NCI-H1092 treated with DMSO at 0.1 percent for 48 hours (cell line): ENCODE measurements at places on chromosomes 6 and 20.

GRCh38 chr6:153511896-153512496 is 380.9 kb upstream of the RGS17 start:
- peak; percentile 2 for DNase-seq

DNA sequence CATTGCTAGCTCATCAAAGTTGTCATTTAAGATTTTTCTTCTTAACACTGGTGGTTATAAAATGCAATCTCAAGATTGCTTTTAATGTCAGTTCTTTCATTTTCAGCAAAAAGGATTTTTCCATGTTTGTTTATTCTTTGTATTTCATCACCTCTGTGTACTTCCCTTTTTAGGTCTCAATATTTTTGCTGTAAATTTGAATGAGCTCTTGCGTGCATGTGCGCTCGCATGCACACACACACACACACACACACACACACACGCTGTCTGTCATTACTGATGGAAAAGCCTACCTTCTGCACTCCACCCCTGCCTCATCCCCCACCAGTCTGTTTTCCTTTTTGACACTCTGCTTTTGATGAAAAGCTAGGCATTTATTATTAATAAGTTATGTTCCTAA is 85.3 kb upstream of the FYN start:
- no peak for DNase-seq

DNA sequence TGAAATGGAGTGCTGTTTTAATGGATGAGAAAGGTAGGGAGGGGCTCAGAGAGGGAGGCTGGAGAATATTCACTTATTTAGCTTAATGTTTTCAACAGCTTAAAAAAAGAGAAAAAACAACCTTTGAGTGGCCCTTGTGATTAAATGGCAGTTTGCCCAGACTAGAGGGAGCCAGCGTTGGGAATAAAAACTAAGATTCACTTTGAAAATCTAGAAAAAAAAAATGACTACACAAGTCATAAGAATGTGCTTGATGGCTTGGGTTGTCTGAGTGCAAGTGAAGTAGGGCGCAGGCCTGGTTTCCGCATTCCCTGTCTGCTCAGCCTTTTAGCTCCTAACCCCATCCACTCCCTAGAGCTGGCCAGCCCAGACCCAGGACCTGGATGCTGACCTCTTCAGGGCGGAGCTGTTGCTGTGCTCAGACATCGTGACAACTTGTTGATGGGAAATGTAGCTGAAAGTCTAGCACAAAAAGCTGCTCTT is 28.9 kb downstream of the UTRN start:
- no peak for DNase-seq

- no peak for DNase-seq
These were observed 18.4 kb downstream of the BLTP3A start for GRCh38 chr6:34810017-34810882.

- DNase-seq: no peak
These were observed 6.3 kb upstream of the AP5S1 start for GRCh38 chr20:3813848-3814581.
